ENCODE measurements at places on chromosomes 2 and 18. TPM values are rescaled to one million over a fixed set of nuclear protein-coding genes. Genes with fewer than 3 reads are reported as not detected.

Gene NMUR1
- polyA plus RNA-seq: 0.29 TPM

Gene GATA6
- polyA plus RNA-seq: 0.08 TPM

Gene SLC23A3
- 0.26 TPM for polyA plus RNA-seq

Gene ATP8B1
- polyA plus RNA-seq: 1.7 TPM

Gene ANKRD30BL
- 0.26 TPM for polyA plus RNA-seq

Gene HPCAL1
- polyA plus RNA-seq: 9.7 TPM

Gene IGFBP5
- 0.43 TPM for polyA plus RNA-seq

Gene CRYGD
- polyA plus RNA-seq: 23.9 TPM

Gene UGT1A3
- not detected for polyA plus RNA-seq

Gene THUMPD2
- polyA plus RNA-seq: 20.3 TPM

DNA sequence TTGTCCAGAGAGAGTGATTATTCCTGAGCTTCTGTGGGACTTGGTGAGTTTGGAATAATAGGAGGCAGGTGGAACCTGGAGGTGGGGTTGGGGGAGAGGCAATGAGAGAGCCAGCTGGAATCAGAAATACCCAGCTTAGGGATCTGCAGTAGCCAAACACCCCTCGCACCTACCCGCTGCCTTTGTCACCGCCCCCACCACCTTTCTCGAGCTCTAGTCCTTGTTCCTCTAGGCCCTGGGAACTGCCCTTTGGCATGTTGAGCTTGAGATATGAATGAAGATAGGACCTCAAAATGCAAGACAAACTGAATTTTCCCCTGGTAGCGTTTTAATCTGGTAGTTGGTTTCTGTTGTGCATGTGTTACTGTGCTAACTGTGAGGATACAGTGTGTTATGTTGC lies 242.9 kb downstream of the PTPRM start:
- DNase-seq: no peak

GRCh38 chr2:116329280-116329679 lies 1485.2 kb upstream of the DDX18 start:
- no peak for DNase-seq

DNA sequence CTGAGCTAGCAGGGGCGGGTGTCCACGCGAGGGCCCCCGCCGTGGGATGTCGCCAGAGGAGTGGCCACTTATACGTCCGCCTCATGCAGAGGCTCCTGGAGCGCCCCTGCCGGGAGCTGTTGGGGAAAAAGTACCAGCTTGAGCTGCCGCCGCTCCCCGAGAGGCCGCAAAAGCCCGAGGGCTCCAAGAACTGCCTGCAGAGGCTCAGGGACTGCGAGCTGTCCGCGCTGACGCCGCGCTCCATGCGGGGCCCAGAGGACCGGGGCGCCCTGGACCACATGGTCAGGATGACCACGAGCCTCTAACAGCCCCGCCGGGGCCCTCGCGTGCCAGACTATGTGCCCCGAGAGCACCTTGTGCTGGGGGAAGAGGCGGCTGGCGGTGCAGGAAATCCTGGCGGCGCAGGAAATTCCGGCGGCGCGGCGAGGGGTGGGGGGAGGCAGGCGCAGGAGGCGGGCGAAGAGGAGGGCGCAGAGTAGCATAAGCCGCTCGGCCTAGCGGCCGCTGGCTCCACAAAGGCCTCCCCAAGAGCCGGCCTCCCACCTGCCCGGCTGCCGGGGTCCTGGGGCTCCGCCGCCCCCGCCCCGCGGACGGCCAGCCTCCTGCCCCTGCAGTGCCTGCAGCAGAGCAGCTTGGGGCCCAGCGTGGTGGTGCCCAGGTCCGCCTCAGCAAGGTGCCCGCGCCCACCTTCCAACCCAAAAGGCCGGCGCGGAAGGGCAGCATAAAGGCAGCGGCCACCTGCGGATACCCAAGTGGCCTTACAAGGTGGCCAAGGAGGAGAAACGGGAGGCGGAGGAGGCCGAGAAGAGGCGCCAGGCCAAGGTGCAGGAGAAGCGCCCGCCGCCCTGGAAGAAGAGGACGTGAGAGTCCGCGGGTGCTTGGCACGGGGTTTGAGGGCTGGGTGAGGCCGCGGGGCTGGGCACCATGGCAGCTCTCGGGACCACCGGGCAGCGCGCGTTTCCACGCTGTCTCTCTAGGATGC lies 42.1 kb upstream of the TRIM43B start:
- peak; percentile 78 for DNase-seq

- DNase-seq: no peak
These were observed 96.8 kb downstream of the DTNB start for GRCh38 chr2:25576596-25576995.

- no peak for DNase-seq
These were observed 18.9 kb upstream of the KLHL23 start for GRCh38 chr2:169714699-169715098.

- DNase-seq: no peak
These were observed 25.0 kb downstream of the MPPE1 start for GRCh38 chr18:11883153-11883552.

DNA sequence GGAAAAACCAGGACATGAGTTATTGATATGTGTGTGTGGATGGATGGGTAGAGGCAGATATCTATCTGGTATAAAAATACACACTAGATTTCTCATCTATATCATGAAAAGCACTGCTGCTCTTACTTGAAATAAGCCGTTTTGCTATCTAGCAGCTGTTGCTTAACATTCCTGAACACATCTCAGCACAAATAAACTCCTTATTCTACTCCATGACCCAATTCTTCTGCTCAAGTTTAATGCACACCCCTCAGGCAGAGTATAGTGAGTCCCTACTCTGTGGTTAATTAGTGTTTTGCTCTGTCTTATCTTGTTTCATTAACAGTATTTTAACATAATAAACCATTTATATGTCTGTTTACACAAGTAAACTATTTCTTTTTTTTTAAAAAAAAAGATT lies 134.2 kb downstream of the CBLN2 start:
- DNase-seq: no peak

- DNase-seq: peak; percentile 51
These were observed 1690.4 kb upstream of the SLC39A10 start for GRCh38 chr2:193966590-193966989.

DNA sequence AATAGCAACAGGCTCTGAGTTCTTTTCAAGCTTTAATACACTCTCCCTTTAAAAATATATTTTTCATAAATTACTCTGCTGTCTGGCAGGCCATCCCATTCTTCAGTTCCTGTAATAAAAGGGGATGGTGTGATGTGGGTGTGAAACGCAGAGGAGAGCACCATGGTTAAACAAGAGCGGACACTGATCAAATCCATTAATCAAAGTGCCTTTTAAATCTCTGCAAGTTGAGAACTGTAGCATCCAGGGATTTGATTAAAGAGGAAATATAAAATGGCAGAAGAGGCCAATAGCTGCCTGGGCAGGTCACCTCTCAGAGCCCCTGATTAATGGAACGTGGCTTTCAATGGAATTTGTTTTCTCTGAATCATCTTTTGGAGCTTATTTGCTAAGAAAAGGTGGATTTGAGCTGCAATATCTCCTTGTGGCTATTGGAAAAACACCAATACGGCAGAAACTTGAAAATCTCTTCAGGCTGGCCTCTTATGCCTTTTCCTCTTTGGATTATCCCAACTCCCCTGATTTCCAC lies 96.9 kb downstream of the ACTR3 start:
- DNase-seq: no peak

- no peak for DNase-seq
These were observed 813.9 kb upstream of the GYPC start for GRCh38 chr2:125842041-125842440.

- no peak for DNase-seq
These were observed 72.1 kb upstream of the MAP4K4 start for GRCh38 chr2:101625387-101625786.

- no peak for DNase-seq
These were observed 142.5 kb downstream of the LAMA1 start for GRCh38 chr18:6975084-6975483.

DNA sequence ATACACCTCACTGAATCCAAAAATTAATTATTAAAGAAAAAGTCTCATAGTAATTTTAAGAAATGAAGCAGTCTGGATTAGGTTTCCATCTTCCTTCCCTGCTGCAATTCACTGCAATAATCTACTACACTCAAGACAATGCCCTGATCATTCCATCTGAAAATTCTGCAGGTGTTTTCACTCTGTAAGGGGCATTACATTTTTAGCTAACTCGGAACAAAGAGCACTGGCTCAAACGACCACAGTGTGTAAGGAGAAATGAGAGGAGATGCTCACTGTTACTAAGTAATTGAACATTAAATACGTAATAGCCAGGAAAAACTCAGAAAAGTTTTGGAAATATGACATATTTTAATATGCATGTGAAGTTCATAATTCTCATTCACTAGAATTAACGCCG lies 1.3 kb downstream of the B4GALT6 start:
- DNase-seq: no peak

GRCh38 chr18:77054606-77055428 lies 77.8 kb downstream of the MBP start:
- DNase-seq: peak; percentile 56

DNA sequence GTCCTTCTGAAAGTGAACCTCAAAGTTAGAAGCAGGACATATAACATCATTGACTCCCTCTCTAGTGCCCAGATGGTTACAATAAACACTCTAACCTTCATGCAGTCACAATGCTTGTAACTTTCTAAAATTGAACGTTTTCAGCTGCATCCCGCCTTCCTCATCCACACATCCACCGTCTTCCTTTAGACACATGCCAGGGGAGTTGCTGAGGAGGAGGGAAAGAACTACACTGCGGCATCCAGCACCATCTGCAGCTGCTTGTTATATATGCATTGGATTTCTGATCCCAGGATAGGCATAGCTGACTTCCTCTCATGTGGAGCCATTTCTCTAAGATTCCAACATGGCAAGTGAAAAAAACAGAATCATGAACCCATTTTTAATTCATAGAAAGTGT lies 96.8 kb downstream of the FBXO15 start:
- DNase-seq: no peak

DNA sequence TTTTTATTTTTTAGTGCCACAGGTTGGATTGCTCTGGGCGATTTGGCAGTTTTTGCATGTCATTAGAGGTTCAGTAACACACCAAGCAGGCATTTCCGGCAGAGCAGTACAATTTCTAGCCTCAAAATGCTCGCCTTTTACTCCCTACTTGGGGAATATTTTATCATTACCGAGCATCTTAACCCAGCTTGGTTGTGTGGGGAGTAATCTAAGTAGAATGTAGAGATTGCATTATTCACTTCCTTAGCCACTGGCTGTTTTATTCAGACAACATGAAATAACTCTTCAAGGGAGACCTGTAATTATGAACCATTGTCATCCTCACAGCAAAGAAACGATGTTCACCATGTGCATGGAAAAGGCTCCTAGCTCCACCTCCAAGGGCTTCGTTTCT lies 13.1 kb downstream of the GRP start:
- no peak for DNase-seq

DNA sequence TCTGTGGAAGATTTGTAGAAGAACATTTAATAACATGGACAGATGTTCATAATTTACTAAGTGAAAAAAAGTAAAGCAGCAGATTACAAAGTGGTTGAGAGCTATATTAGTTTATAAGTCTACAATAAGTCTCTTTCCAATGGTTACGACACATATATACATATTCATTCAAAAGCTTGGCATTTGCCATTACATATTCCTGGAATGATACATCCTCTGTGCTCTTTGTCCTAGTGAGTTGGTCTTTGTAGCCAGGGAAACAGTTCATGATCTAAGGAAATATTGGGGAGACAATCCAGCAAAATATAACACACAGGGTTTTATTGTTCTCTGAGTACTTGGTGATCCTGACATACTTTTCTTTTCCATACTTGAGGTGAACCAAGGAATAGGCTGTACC lies 32.5 kb upstream of the SOS1 start:
- no peak for DNase-seq

DNA sequence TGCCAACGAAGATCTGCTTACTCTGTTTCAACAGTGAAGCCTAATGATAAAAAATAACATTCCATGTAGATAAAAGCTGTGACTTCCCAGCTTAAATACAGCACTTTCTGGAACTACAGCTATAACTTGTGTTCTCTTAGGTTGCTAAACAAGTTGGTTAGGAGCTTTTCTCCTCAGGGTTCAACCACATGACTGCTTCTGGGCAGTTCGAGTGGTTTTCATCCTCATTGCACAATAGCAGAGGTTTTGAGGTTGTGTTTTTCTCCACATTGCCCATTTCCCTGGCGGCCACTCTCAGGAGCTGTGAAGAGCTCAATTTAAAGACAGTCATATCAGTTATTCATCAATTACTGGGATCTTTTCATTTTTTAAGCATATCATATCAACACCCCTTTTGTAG lies 102.2 kb upstream of the CYP1B1 start:
- DNase-seq: no peak

DNA sequence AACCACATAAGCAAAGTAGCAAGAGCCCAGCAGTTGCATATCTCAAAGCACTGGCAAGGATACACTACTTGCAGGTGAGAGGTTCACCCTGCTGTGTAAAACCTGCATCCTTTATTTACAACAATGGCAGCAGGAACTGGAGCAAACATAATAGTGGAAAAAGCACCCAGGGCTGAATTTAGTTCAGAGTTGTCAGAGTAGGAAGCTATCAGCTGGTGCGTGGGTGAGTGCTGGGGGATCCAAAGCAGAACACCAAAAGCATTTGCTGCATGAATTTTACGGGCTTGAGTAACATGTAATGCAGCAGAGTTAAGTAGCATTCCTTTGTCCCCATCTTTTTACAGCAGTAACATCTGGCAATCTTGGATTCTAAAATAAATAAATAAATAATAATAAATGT lies 73.5 kb upstream of the SRD5A2 start:
- no peak for DNase-seq

- DNase-seq: no peak
These were observed 308.0 kb upstream of the STON1 start for GRCh38 chr2:48221846-48222516.

DNA sequence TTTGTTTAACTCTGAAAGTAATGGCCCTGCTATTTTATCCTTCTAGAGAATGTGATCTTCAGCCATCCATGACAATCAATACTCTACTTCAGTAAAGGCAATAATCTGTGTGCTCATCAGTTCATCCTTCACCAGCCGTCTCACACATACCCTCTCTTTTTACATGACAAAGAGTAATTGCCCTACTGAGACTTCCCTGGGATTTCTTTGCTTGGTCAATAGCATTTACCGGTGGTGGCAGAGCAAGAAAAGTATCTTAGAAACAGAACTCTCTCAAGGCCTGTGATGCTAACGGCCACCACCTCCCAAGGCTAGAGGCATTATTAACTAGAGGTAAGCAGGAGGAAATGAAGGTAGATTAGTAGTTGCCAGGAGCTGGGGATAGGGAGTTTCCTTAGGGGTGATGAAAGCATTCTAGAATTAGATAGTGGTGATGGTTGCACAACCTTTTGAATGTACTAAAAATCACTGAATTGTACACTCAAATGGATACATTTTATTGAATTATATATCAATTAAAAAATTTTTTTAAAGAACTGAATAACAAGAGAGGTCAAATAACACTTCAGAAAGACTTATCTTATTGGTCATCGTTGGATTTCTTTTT lies 57.9 kb upstream of the EPC2 start:
- DNase-seq: peak; percentile 25

GRCh38 chr2:105546628-105546974 lies 147.8 kb upstream of the FHL2 start:
- no peak for DNase-seq
